Activated T-cell treated with anti-CD3 and anti-CD28 coated beads for 24 hours (primary cell): ENCODE measurements at places on chromosomes 6 and 20.

DNA sequence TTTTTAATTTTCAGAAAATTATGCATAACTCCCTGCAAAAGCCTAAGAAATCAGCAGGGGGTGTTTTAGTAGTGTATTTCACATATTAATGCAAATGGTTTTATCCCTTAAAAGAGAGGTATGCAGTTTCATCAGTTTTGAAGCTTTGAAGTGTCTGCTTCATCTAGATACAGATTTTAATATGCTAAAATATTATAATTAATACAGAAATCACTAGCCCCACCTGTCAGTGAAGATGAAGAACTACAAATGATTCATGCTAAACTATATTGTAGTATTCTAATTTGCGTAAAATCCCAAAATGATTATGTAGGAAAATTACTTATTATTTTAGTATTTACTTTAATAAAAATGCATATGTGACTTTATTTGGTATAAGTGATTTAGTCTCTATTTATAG, 2.9 kb upstream of the TFB1M start:
- DNase-seq = no peak

- no peak for DNase-seq
These were observed 75.4 kb downstream of the RPP40 start for GRCh38 chr6:4928426-4928825.

DNA sequence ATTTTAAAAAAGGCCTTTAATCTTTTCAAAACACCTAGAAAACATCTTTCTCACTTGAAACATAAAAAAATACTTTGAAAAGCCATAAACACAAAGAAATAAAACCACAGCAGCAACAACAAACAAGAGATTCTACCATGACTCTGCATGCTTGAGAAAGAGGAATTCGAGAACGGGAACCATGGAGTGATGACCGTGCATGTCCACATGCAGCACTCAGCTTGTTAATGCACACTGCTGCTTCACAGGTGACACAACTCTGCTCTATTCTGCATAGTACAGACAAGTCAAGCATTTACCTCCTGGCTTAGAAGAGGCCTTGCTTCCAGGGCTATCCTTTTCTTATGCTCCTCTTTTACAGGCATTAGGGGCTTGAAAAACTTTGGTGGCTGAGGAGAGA, 64.9 kb upstream of the NUP153 start:
- DNase-seq = no peak

GRCh38 chr6:20252311-20252710, 40.0 kb upstream of the MBOAT1 start:
- DNase-seq = no peak

DNA sequence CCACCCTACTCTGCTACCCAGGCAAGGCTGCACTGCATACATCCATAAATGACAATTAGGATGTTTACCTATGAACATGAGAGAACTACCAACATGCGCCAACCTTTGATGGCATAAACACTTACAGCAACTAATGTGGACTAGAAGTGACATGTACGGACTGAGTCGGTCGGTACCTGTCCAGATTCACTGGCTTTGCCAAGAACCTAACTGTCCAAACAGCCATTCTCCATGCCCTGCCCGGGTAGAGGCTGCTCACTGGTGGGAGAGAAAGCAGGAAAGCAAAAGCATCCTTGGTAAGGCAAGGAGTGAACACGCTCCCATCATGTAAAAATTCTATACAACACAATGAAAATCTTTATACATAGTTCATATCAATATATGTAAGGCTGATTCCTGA, 30.0 kb downstream of the SYNDIG1 start:
- no peak for DNase-seq

DNA sequence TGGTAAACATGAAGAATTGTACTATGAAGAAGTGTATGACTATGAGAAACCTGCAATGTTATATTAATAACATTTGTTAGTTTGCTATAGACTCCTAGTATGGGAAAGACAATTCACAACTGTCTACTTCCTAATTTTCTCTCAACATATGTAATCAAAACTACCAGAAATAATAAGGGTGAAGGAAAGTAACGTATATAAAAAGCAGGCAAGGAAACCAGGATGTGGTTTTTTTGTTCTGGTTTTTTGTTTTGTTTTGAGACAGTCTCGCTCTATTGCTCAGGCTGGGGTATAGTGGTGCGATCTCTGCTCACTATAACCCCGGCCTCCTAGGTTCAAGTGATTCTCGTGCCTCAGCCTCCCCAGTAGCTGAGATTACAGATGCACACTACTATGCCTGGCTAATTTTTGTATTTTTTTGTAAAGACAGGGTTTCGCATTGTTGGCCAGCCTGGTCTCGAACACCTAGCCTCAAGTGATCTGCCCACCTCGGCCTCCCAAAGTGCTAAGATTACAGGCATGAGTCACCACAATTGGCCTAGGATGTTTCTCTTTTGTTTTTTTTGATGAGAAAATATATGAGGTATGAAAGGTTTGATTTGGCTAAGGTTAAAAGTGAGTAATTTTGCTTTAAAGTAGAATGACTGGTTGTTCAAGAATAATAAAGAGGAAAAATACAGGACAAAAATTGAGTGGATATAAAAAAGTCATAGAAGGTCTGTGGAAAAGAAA, 83.1 kb downstream of the PTCHD4 start:
- no peak for DNase-seq

DNA sequence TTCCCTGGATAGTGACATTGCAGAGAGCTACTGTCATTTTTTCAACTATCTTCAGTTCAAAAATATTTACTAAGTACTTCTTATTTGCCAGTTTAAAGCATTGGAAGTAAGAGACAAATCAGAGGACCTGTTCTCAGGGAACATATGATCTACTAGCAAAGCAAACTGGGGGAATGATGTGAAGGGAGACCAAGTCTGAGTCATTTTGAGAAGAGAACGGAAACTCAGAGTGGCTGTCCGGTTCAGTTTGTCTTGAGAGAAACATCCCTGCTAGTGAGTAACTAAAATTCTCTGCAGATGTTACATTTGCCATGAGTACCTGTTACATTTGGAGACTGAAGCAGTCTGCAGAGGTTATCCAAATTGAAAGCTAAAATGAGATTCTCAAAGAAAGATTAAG, 118.3 kb downstream of the KCNQ5 start:
- no peak for DNase-seq

GRCh38 chr6:144590532-144590931, 305.4 kb downstream of the UTRN start:
- DNase-seq = no peak
